Stimulated activated CD8-positive, alpha-beta memory T cell treated with anti-CD3 and anti-CD28 coated beads, Interleukin-4, amount 100 ng/mL, for 1 hour (primary cell): ENCODE measurements at places on chromosomes 6 and 20.

DNA sequence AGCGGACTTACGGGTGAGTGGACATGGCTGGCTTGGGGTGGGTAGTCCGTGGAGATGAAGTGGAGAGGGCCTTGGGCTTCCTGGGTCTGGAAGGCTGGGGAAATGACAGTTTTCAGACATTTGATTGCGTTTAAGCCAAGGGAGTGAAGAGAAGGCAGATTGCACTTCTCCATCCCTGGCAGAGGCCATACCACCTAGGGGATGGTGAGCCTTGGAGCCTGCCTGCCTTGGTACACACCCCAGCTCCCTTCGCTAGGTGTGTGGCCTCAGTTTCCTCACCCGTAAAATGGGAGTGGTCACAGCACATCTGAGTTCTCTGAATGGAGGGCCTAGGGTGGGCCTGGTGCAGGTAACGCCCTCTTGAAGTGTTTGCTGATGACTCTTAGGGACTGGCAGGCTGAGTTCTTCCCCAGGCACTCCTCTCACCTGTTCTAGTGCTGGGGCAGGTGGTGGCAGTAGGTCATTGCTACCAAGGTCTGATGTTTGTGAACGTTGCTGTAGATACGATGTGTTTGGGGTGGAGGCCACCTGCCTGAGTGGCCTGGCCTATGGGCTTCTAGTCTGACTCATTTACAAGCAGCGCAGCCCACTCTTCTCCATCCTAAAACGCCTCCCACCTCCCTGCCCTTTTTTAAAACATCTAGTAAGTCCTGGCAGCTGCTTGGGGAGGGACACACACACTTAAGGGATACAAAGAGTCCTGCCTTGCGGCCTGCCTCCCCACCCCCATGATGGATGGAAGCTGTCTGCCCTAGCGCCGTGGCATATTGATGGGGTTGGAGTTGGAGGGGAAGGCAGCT is 2.3 kb downstream of the RBM38 start:
- DNase-seq: no peak

- DNase-seq: no peak
Measured at GRCh38 chr20:33043731-33044181, 9.9 kb upstream of the BPIFB3 start.

DNA sequence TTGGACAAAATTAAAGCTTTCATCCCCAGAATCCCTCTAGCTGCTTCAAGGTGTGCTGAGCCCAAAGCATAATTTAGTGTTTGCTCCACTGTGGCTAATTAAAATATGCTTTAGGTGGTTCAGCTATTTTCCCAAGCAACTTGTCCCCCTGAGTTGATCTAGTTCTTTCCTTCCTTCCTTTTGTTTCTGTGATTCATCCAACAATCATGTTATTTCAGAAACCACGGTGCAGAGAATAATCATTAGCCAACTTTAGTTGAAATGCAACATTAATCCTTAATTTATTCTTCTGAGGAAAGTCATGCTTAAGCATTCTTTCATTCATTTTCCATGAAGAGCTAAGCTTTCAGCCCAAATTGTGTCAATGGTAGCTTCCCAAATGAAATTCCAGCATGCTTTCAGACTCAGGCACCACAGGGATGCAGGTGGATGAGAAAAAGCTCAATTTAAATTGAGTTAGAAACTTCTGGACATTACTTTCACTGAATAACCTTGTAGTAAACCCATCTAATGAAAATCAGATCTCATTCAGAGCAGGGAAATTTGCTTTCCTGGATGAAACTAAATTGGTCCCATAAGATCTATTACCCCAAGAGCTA is 209.0 kb upstream of the NT5E start:
- no peak for DNase-seq

GRCh38 chr6:38192487-38192886 is 373.0 kb downstream of the ZFAND3 start:
- DNase-seq: no peak

- no peak for DNase-seq
Measured at GRCh38 chr6:7157752-7158616, 50.2 kb downstream of the RREB1 start.

DNA sequence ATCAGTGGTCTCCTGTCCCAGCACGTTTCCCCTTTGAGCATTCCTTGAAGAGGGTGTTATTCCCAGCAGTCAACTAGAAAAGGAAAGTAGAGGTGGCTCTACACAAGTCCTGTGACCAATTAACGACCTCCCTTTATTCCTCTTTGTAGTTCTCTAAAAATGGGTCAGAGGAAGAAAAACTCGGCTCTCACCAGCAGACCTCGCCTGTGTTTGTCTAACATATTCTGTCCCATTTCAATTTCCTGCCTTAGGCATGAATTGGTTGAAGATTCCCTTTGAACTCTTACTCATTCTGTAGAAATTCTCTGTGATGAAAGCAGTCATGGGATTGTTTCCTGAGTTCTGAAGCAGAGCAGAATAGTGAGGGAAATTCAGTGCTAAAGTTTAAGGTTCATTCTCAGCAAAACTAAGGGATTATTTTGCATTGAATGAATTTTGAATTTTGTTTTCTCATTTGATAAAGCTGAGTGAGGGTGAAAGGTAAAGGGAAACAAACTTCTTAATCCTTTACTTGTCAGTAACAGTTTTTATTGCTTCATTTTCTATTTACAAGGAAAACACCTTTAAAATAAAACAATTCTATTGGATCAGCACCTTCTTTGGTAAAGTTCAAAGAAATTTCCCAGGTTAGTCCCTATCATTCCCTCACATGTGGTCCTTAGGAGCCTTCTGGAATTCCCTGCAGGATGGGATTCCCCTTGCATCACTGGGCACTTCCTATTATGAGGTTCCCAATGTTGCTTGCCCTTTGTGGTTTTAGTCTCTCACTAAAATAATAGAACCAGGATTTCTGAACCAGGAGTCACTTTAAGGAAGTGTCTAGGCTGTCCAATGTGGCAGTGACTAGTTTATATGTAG is 105.8 kb downstream of the SLX4IP start:
- no peak for DNase-seq

DNA sequence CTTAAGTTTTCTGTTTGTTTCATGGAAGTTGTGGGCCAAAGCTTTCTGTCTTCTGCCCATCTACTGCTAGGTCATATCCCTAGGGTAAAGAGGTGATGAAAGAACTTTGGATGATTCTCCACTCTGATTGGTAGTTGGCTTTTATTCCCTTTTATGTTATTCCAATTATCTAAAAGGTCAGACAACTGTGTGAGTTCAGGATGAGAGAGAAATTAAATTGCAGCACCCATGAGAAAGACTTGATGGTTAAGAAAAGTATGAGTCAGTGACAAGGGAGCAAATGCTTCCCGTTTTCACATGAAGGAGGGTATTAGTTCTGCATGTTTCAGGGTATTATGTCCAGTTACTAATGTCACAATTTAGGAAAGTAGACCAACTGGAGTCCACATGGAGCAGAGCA is 136.3 kb downstream of the CD109 start:
- DNase-seq: no peak

DNA sequence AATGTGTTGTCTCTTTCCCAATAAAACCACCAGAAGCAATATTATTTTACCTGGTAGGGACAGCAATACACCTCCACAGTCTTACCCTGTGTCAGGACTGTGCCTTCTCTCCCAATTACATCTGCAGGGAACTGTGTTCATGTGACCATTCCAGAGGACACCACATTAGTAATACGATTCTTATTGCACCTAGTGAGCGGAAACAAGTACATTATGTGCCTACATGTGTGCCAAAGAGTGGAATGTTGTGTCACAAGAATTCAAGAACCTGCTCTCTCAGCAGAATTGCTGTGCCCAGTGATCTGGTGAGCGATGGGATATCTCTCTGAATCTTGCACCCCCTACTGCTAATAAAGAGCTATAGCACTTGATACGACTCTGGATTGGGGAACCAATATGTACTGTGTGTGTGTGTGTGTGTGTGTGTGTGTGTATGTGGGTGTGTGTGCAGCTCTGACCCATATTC is 57.4 kb upstream of the FOXC1 start:
- DNase-seq: no peak

- DNase-seq: no peak
Measured at GRCh38 chr6:105593056-105593690, 190.3 kb upstream of the PREP start.

DNA sequence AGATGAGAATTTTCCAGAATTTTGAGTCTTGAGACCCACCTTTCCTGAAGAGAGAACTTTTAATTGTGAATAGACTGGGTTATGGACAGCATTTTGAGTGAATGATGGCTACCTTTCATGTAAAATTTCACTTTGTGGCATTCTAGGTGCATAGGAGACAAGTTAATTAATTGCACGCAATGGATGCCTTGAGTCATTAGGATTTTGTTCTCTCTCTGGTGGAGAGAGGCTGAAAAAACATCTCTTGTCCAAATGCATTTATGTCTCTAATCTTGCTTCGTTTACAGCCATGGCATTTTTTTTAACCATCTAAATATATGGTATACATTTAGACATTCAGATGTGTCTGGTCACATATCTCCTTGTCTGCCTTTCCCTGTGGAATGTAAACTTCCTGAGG is 3.1 kb downstream of the RHAG start:
- no peak for DNase-seq

GRCh38 chr6:4521070-4521469 is 255.1 kb upstream of the CDYL start:
- DNase-seq: no peak

GRCh38 chr6:156988276-156989158 is 211.3 kb downstream of the ARID1B start:
- no peak for DNase-seq

- DNase-seq: no peak
Measured at GRCh38 chr6:36955671-36956445, 1.3 kb downstream of the PI16 start.

DNA sequence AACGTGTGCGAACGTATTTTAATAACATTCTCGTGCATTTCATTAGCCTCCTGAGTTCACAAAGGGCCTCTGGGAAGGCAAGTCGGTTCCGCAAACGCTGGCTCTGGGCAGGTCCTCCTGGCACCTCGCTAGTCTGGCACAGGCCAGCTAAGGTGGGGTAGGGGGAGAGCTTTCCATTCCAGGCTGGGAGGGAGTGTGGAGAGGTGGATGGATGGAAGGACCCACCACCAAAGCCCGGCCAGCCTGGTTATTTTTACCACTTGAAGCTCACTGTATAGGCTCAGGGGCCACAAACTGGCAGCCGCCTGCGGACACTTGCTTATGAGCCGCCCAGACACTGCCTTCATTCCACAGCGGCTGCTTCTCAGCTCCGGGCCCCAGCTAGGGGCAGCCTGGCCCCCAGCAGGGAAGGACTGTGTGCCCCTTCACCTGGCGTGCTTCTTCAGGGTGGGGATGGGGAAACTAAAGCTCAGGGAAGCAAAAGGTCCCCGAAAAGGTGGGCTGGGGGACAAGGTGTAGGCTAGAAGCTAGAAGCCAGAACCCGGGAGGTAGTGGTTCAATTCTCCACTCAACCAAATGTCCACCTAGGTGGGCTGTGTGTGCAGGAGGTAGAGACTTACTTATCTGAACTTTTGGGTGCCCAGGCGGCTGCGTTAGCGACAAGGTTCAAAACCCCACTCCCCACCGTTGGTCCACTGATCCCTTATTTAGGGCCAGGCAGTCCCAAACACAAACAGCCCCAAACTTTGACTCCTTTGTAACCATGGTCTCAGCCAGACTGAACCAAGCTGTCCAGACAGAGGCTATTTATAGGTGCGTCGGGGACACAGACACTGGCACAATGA is 1.7 kb downstream of the PMEPA1 start:
- DNase-seq: no peak

GRCh38 chr20:59042151-59042795 is at the start of gene PRELID3B:
TSS of gene PRELID3B (minus strand) at chr20:59042786. CDS start at chr20:59042730, 56 bp downstream.
- no peak for DNase-seq

- DNase-seq: no peak
Measured at GRCh38 chr20:13259921-13260320, 38.8 kb downstream of the ISM1 start.

DNA sequence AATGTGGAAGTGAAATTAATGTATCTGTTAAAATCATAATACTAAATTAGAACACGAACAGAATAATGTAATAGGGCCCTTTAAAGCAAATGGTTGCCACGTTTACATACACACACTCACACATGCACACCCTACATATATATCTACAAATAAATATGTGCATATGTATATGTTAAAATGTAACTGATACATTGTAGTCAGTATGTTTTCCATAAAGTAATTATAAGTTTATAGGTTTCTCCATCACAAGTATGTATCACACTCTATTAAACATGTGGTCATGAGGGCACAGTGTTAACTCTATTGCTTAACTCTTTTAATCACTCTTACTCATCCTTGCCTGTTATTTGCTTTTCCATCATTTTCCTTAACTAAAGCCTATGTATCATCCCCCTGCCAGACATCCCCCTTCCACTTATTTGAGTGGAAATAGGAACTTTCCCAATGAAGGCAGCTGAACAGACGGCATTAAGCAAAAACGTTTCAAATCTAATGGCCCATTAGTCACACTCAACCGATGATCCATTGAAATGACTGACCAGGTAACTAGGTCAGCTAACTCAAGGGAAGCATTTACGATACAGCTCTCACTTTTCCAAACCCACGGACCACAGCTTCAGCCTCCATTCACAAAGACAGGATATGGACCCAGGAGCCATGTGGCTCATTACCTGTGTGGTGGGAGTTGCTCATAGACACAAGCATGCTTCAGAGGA is 89.3 kb downstream of the HAO1 start:
- no peak for DNase-seq

DNA sequence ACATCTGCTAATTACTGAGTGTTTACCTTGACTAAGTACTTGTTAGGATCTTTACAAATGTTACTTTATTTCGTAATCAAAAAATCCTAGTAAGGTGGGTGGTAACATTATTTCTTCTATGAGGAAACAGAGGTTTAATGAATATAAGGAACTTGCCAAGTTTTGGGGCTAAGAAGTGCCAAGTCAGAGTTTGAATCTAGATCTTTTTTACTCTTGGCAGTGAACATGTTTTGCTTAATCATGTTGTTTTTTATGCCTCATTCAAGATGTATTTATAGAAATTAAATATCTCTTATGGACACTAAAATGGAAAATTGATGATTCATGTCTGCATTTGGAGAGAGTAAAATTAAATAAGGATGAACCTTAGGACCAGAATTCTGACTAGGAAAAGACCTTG is 393.7 kb downstream of the UTRN start:
- no peak for DNase-seq

DNA sequence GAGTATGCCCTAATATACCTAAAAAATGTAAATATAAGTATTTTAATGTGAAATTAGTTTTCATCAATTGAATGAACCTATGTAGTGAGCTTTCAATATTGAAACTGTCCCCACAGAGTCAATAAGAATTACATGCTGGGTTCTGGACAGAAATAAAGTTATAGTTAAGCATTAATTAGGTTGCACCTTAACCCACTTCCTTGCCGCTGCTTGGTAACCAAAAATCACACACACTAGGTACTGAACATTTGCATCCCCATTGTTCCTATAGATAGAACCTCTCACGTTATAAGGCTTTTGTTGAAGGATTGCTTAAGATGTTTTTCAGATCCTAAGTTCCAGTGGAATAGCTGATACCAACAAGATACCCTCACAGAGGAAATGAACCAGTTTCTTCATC is 237.1 kb upstream of the OPRM1 start:
- DNase-seq: no peak

- no peak for DNase-seq
Measured at GRCh38 chr20:33030076-33030475, 1.4 kb upstream of the BPIFB6 start.

DNA sequence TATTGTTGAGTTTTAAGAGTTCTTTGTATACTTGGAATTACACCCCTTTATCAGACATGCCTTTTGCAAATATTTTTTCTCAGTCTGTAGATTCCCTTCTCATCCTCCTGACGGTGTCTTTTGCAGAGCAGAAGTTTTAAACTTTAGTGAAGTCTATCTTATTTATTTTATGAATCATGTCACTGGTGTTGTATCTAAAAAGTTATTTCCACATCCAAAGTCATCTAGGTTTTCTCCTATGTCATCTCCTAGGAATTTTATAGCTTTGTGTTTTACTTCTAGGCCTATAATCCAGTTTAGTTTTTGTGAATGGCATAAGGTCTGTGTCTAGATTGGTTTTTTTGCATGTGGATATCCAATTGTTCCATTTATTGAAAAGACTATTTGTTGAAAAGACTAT is 271.3 kb downstream of the KIF16B start:
- DNase-seq: no peak
